ENCODE measurements at places on chromosomes 7 and 10.

- DNase-seq: no peak
Measured at GRCh38 chr10:3258394-3258793, 85.8 kb upstream of the PITRM1 start.

GRCh38 chr10:32923849-32924248 lies 34.2 kb downstream of the ITGB1 start:
- no peak for DNase-seq

DNA sequence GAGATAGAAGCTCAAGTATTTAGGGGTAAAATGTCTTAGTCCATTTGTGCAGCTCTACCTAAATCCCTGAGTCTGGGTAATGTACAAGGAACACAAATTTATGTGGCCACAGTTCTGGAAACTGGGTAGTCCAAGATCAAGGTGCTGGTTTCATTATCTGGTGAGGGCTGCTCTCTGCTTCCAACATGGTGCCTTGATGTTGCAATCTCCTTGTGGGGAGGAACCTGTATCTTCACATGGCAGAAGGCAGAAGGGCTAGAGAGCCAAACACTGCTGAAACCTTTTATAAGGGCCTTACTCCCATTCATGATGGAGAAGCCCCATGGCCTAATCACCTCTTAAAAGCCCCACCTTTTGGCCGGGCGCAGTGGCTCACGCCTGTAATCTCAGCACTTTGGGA lies 8.7 kb upstream of the BAZ1B start:
- DNase-seq: peak; percentile 8

DNA sequence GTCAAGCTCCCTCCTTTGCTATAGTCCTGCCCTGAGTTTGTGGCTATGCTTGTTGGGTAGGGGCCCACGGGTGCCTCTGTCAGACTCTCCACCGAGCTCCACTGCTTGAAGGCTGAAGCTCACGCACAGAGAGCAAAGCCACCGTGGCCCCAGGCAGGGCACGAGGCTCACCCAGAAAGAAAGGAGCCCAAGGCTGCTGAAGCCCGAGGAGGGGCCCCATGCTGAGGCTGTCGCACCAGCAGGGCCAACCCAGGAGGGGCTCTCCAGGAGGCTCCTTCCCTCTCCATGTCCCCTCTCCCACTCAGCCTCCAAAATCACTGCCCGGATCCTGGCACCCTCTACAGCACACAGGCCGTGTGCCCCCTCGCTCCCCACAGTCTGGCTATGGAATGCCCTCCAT lies 50.5 kb downstream of the YKT6 start:
- DNase-seq: no peak

GRCh38 chr7:96219378-96220130 lies 102.3 kb downstream of the SLC25A13 start:
- DNase-seq: peak; percentile 4
